ENCODE measurements at places on chromosomes 3 and 15.

DNA sequence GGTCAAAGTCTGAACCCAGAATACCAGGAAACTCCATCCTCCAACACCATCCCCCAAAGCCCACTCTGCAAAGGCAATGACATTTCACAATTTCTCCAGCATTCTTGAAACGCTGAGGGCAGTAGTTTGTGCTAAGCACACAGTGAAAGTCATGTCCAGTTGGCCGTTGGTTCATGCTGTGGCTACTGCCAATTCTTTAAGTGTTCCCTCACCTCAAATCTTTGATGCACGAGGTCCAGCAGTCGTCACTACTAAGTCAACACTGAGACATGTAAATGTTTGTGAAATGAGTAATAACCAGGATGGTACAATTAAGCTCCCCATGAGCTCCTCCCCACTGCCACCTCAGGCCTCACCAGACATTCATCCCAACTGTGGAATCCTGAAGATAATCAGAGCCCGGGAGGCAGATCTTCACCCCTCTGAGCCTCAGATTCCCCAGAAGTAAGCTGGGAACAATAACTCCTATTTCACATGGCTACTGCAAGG is 7.0 kb downstream of the SUCLG2 start:
- no peak for DNase-seq

GRCh38 chr3:161142486-161142885 is 37.3 kb upstream of the B3GALNT1 start:
- DNase-seq = no peak

- no peak for DNase-seq
Measured at GRCh38 chr3:122468896-122469533, 45.7 kb downstream of the KPNA1 start.

- no peak for DNase-seq
Measured at GRCh38 chr3:28601291-28601690, 252.7 kb upstream of the AZI2 start.

DNA sequence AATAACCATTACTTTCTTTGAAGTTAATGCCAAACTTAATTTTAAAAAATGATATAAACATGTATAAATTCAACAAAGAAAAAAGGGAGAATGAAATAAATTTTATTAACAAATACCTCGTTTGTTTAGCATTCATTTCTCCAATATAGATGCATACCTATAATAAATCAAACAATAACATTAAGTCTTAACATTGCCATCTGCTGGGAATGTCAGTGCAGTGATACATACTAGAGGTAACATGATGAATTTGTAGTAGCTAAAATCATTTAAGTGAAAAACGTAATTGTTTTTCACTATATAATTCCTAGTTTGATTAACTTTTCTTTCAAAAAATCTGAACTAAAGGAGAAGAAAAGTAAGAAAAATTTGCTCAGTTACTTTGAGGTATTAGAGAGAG is 340.2 kb upstream of the CBLB start:
- no peak for DNase-seq

GRCh38 chr3:101925564-101925963 is 76.2 kb downstream of the NFKBIZ start:
- DNase-seq = no peak
